Caki2 (cell line): ENCODE measurements at places on chromosomes 16 and 17. TPM values are rescaled to one million over a fixed set of nuclear protein-coding genes. Genes with fewer than 3 reads are reported as not detected.

DNA sequence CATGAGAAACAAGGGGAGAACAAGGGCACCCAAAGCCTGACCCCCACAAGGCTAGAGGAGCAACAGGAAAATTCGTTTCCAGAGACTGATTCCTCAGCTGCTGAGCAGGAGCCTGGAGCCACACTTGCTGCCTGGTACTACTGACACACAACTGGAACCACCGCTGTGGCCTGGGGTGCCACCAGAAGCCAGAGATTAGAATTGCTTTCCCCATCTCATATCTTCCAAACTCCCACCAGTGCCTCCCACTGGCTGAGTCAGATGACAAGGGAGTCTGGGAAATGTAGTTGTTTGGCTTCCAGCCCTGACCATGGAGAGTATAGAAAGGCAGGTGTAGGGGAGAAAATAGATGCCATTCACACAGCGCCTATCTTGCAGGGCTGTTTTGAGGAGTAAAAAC is 4.1 kb upstream of the TMEM11 start:
- no peak for DNase-seq

- DNase-seq: no peak
Measured at GRCh38 chr17:79616801-79617200, 6.0 kb upstream of the RBFOX3 start.

IL17C gene
- not detected in 2 replicates for total RNA-seq

CRYM gene
- total RNA-seq: 10.7 and 20.5 TPM in 2 replicates

GRCh38 chr16:67326472-67327309 is at the start of the genes KCTD19 and LRRC36:
TSS of gene KCTD19 (minus strand) at chr16:67326741. CDS start at chr16:67326707, 34 bp downstream.
TSS of gene LRRC36 (plus strand) at chr16:67326815. CDS start at chr16:67326863, 48 bp downstream.
- DNase-seq: peak; percentile 83

GRCh38 chr16:86217001-86217890 is 293.1 kb upstream of the FOXF1 start:
- no peak for DNase-seq

CDRT15L2 gene
- total RNA-seq: not detected in 2 replicates

DNA sequence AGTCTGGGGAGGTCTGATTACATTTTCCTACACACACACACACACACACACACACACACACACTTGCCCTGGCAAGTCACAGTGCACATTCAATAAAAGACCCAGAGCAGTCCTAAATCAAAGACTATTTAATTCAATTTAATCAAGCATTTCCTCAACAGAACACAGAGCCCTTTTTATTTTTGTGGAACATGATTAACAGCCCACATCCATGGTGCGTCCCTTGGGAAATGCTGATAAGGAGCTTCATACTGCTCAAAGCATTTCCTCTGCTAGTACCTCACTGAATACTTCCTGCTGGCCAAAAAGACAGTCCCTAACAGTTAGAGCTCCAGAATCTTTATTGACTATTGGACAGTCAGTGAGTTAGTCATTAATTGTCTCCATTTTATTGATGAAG is 43.1 kb upstream of the MYH10 start:
- no peak for DNase-seq

DNA sequence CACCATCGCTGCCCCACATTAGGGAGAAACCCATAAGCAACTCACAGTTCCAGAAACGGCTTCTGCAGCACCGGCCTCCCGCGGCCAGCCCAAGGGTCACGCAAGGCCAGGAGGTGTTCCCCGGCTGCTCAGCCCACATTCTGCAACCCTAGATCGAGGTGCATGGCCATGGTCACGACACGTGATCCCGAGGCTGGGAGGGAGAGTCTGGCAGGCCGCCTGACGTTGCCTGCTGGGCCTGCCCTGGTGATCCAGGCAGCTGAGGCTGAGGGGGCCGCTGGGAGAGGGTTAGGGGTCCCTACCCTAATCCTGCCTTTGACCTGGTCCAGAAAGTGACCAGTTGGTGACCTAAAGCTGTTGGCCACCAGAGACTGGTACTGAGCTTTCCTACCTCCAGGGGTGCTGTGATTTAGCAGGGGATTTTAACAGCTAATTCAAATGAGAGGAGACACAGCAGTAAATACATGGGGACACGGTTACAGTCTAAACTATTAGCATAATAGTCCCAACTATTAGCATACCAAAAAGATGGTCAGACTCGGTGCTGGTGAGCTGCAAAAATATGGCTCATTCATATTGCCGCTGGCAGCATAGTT is 97.4 kb upstream of the CIBAR2 start:
- no peak for DNase-seq

ZNF423 gene
- 0.24 TPM in 1 of 2 replicates, not detected in the other for total RNA-seq

DNA sequence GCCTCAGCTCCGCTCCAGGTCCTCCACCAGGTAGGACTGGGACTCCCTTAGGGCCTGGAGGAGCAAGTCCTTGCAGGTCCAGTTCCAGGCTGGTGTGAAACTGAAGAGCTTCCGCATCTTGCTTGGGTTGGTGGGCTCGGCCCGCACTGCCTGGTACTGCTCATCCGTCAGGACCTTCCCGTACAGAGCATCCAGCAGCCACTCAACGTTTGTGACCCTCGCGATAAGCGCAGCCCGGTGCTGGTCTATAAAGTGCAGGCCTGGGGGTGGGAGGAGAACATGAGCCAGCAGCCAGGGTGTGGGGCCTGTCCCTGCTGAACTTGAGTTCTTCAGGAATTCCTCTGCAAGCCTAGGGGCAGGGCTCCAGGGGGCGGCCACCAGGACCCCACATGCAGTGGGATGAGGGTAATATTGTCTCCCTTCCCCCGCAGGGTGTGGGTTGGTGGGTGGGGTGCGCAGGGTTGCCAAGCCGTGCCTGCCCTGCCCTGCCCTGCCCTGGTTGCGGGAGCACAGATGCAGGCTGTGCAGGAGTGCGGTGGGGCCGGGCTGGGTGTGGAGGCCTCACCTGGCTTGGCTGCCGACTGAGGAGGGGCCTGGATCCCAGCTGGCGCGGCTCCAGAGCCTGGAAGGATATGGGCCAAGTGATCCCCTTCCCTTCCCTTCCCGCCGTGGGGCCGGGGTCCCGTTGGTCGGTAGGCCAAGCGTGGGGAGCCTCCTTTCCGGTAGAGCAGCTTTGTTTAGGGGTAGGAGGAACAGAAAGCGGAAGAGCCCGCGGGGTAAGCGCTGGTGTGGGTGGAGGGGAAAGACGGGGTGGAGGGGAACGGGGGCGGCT is 762 bp downstream of the PYCARD start:
- DNase-seq: no peak

GRCh38 chr17:75244133-75244866 is 17.1 kb downstream of the GGA3 start:
- DNase-seq: no peak

- DNase-seq: no peak
Measured at GRCh38 chr17:76233588-76234353, 6.5 kb downstream of the RNF157 start.
